ENCODE measurements at places on chromosomes 3 and 15.

DNA sequence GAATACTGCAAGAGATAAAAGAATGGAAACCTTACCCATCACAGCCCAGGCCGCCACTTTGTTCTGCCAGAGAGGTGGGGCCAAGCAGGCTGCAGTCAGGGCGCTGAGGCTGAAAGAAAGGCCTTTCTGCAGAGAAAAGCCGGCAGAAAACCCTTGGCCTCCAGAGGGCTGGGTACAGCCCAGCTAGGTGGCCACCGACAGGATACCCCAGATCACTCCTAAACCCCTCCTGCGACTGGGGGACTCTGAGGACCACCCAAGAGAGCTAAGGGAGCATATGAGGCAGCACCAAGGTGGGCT is 69.3 kb downstream of the SMAD6 start:
- DNase-seq: no peak

GRCh38 chr3:23389089-23389488 is 186.0 kb downstream of the UBE2E2 start:
- DNase-seq: no peak

GRCh38 chr3:195246581-195246995 is 24.4 kb downstream of the XXYLT1 start:
- no peak for DNase-seq

- DNase-seq: no peak
Observed at GRCh38 chr3:37938011-37938410, 52.6 kb upstream of the VILL start.

DNA sequence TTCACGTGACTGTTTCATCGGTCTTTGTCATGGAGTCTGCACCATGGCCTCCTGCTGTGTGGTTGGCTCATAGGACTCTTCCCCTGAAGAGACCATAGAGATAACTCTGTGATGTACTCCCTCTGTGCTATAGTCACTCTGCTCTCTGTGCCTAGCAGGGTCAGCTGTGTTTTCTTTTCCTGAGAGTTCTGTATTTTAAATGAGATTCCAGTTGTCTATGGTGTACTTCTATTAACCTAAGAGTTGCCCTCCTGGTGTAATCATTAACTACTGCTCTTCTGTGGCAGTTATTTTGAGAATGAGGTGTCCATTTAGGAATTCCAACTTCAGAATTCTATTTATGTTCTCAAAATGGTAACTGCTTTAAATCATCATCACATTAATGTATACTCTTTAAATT is 114.5 kb upstream of the ARPP21 start:
- DNase-seq: no peak

DNA sequence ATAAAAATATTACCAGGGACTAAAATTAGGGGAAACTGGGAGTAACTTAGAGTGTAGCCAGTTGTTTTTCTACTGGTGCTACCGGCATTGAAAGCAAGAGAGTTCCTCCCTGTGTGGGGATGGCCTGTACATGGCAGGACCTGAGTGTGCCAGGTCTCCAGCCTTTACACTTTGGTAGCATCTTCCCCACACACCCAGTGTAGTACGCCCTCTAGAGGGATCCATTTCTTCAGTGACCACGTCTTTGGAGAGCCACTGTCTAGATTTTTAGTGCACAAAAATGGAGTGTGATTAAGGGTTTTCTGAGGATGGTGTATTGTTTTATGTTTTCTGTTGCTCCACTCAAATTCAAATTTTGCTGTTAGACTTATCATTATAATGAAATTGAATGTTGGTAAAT is 507.0 kb upstream of the TPRG1 start:
- peak; percentile 21 for DNase-seq
